KG1 (cell line): ENCODE measurements at places on chromosomes 16 and 17.

DNA sequence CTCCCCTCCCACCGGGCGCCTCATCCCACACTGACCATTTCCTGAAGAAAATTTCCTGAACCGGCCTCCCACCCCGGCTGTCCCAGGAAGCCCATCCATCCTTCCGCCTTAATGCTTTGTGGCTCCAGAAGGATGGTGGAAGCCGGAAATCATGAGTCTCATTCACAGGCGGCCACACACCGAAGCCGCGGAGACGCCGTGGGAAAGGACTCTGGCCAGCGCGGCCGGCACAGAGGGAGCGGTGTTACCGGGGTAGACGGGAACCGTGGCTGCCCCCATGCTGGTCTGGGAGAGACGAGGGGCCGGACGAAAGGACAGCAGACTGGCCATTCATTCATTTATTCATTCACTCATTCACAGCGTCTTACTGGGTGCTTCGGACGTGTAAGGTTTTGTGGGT is 326.8 kb downstream of the SEC14L1 start:
- DNase-seq: no peak

GRCh38 chr16:525520-526180 is 1.9 kb upstream of the CAPN15 start:
- DNase-seq: no peak

- DNase-seq: no peak
Observed at GRCh38 chr17:17576772-17577234, 14.7 kb downstream of the PEMT start.

- no peak for DNase-seq
Observed at GRCh38 chr17:1060991-1061390, 64.1 kb downstream of the TIMM22 start.

- no peak for DNase-seq
Observed at GRCh38 chr17:41631025-41631897, 6.9 kb upstream of the KRT17 start.

DNA sequence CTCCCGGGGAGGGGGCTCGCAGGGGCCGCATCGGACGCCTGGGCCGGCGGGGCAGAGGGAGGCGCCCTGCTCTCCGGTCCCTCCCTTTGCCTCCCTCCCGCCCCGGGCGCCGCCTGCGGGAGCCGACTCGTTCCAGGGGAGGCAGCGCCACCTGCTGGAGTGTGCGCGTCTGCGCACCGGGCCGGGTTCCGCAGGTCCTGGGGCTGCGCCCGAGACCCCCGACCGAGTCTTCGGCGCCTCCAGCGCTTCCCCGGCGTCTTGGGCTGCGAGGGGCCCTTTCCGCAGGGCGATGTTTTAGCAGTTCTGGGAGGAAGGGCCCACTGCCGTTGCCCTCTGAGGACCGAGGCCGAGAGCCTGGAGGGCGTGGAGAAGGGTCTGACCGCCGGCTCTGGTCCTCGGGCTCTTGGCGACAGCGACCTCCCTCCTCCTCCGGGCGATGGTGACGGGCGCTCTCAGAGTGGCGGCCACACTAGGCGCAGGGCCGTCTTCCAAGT is 106.3 kb downstream of the SEC14L1 start:
- peak; percentile 60 for DNase-seq

- DNase-seq: no peak
Observed at GRCh38 chr17:32396343-32396742, 46.4 kb downstream of the ZNF207 start.

DNA sequence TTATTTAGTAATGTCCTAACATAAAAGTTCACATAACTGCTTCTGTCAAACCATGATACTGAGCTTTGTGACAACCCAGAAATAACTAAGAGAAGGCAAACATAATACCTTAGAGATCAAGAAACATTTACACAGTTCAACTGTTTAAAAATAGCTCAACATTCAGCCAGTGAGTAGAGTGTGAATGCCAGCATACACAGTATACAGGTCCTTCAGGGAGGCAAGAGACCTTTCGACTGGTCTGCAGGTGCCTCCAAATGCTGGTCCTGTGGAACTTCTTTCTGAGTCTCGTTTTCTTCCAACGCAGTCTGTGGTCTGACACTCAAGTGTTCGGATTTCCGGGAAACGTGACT is 10.3 kb downstream of the MRPS23 start:
- DNase-seq: no peak

GRCh38 chr16:74046524-74046923 is 250.1 kb upstream of the PSMD7 start:
- no peak for DNase-seq

DNA sequence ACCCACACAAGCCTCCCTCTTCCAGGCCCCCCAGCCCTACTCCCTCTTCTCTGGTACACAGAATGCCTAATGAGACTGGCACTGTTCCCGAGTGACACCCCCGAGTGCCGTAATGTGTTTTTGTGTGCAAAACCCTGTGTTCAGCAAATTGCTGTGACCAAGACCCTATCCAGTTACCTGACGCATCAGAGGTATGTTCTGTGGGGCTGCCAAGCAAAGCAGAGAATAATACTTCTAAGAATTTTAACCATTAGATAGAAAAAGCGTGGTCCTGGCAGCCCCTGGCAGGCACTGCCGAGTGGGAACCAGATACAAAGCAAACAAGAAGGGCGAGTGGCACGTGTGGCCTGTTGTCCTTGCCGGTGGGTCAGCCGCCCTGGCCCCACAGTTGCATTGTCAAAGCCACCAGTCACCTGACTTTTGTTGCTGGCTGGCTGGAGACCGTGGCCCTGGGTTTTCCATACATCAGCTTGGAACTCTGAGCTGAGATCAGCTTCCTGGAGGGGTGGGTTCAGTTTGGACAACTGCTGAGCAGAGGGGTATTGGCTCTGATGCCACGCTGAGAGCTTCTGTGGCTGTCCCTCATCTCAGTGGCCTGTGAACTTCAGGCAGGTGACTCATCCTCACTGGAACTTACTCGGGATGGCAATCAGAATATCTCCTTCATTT is 69.1 kb upstream of the BRD7 start:
- DNase-seq: no peak

DNA sequence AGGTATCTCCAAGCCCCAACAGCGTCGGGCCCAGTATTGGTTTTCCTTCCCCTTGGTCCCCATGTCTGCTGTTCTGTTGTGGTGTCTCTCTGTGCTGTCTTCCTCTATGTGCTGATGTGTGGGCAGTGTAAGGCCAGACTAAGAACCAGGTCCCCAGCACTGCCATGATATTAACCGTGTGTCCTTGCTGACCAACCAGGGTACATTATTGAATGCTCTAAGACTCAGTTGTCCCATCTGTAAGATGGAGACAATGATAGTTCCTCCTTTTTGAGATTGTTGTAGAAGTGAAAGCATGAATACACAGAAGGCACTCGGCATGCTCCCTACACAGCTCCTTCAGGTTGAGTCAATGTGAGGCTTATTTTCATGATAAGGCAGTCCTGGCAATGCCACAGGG is 20.6 kb downstream of the AOC3 start:
- no peak for DNase-seq

DNA sequence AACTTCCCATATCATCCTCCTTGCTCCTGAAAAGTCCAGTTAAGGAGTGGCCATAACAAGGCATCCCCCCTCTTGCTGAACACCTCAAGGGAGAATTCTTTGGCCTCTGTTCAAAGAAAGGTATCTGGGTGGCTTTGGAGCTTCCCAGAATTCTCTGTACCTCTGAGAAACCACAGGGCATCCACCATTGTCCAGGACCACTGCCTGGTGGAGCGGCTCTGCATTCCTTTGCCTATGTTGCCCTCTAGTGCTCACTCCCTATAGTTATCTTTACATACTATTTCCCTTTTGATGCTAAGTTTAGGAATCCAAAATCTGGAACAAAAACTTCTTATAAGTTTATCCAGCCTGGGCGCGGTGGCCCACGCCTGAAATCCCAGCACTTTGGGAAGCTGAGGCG is 30.3 kb downstream of the CHD9NB start:
- no peak for DNase-seq

DNA sequence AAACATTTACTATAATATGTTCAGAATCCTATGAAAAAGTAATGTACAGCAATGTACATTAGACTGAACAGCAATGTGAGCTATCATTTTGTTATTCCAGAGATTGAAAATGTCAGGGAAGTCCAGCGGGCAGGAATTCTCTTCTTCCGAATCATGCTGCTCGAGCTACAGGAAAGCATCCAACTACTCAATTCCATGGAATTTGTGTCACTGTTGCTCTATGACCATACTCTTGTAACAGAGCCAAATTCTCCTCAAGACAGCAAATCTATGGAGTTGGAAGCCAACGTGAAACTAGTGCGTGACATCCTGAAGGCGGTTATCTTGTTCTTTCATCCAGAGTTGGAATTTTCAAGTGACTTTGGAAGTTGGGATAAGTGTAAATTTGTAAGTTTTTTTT is 24.8 kb upstream of the NSRP1 start:
- no peak for DNase-seq

- no peak for DNase-seq
Observed at GRCh38 chr17:68246271-68247028, 1.4 kb upstream of the AMZ2 start.

DNA sequence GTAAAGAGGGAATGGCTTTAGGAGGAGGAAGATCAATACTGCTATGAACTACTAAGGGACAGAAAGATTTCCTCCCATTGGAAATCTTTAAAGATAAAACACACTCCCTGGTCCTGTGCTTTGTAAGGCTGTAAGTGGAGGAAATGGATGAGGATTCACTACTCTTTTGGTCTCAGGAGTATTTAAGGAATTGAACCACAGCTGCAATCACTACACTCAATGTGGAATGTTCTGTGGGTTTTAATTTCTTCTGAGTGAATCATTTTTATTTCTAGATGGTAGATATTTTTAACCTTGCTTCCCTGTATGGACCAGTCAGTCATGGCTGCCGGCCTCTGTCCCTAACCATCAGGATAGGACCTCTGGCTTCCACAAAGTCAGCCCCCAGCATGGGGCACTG is 65.6 kb downstream of the SDR42E1 start:
- DNase-seq: no peak
